Putamen (tissue), 1 donor: ENCODE measurements at places on chromosomes 5 and 9.

- DNase-seq: no peak
These were observed 76.0 kb upstream of the TMC1 start for GRCh38 chr9:72445306-72445995.

DNA sequence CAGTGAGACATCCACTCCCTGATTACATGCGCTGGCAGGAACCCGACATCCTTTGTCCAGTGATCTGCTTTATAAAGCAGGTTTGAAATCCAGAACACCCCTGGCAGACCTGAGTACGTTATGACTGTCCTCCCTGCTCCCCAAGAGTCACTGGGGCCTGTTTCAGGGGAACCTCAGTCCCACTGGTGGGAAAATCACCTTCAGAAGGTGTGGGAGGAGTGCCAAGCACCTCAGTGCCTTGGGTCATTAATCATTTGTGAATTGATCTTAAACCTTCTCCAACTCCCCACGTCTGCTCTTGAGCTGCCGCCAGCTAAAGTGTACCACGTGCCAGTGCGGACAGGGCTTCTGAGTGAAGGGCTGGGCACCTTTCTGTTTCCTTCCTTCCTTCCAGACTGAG, 16.2 kb downstream of the SLC6A3 start:
- no peak for DNase-seq

GRCh38 chr5:14702238-14702839, 37.8 kb downstream of the OTULIN start:
- DNase-seq: no peak

- DNase-seq: no peak
These were observed 129.7 kb upstream of the TMEM161B start for GRCh38 chr5:88398316-88398715.

GRCh38 chr9:110588296-110588695, 8.8 kb upstream of the SVEP1 start:
- DNase-seq: no peak

DNA sequence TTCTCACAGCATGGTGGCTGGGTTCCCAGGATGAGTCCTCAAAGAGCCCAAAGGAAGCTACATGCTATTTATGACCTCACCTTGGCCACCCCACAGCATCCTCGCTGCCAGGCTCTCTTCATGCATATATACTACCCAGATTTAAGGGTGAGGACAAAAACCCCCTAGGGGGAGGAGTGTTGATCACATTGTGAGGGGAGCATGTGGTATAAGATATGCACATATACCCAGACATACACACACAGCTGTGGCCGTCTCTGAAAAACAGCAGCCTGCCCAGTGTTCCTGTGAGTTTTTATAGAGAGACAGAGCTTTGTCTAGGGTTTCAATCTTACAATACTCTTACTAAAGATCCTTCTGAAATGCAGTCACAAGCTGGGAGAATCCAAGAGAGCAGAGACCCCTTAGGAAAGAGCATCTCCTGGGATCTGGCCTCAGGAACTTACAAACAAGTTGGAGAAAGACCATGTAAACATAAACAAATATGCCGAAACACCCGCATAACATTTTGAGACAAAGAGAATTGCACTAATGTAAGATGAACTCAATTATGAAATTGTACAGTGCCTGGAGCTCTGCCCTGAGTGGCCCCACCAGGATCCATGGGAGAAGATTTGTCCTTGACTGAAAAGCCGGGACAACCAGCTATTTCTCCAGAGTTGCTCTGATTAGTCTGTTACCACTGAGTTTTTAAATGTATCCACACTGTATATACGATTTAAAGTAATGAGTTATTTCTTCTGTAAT, 146.4 kb downstream of the GADD45G start:
- DNase-seq: no peak

DNA sequence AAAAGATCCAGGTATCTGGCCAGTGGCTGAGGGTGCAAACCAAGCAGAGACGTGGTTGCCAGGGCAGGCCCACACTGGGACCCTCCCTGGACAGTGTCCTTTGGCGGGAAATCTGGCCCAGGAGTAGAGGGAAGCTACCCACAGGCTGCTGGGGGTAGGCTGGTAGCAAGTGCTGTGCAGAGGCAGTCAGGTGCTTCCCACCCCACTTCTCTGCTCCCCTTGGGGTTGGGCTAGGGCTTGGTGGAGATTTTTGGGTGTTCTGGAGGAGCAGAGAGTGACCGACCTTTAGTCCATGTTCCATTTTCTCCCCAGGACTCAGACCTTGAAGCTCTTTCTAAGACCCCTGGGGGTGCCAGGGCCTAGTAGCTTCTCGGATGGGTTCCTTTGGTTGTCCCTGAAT, 5.6 kb downstream of the PRDM12 start:
- DNase-seq: no peak
